ENCODE measurements at places on chromosomes 13 and 19.

GRCh38 chr19:37695144-37695899, 24.2 kb downstream of the ZNF607 start:
- no peak for DNase-seq

- peak; percentile 69 for DNase-seq
These were observed 69.8 kb downstream of the SIAH3 start for GRCh38 chr13:45781553-45782326.

GRCh38 chr19:17499648-17500446, 11.6 kb upstream of the PGLS start:
- peak; percentile 69 for DNase-seq

DNA sequence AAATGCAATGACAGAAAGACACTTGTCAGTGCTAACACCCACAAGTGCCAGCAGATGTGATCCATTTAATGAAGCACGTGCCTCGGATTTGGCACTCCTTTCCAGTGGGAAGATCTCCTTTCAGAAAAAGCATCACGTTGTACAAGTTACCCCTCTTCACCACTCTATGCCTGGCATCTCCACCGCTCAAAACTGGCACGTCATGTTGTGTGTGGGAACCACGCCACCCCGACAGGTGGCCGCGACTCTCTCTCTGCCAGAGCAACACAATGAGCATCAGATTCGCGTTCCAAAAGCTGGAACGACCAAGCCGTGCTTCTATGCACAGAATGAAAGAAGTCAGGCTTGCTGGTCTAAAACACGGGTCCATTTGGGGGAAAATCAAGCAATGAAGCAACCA, 24.3 kb downstream of the TMTC4 start:
- DNase-seq: no peak

- no peak for DNase-seq
These were observed 33.4 kb downstream of the STARD13 start for GRCh38 chr13:33252135-33252534.

- no peak for DNase-seq
These were observed 36.9 kb upstream of the DCUN1D2 start for GRCh38 chr13:113527272-113527958.

GRCh38 chr19:3968556-3969434, 2.1 kb downstream of the DAPK3 start:
- no peak for DNase-seq

- no peak for DNase-seq
These were observed 38.9 kb downstream of the TEX29 start for GRCh38 chr13:111359237-111359915.

- no peak for DNase-seq
These were observed 288.1 kb upstream of the GPC6 start for GRCh38 chr13:92938486-92939020.

Measured in SHP77 treated with DMSO at 0.1 percent for 48 hours (cell line).